ENCODE measurements at places on chromosomes 2 and 18.

DNA sequence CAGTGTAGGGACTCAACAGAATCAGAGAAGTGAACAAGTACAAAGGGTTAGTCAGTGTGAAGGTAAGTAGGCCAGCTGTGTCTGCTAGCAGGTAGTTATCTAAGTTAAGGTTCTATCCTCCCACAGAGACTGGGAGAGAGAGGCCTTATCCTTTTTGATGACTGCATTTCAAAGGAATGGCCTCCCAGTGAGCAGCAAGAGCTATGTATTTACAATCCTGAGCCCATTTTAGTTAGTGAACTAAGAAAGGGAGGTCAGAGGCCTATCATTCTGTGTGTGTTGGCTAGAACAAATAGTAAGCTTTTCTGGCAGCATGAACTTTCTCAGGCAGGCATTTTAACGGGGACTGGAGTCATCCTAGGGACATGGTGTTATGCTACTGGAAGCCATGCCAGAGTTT lies 182.9 kb downstream of the VWC2L start:
- DNase-seq: no peak

- no peak for DNase-seq
Observed at GRCh38 chr2:111912547-111912946, 14.1 kb downstream of the MERTK start.

DNA sequence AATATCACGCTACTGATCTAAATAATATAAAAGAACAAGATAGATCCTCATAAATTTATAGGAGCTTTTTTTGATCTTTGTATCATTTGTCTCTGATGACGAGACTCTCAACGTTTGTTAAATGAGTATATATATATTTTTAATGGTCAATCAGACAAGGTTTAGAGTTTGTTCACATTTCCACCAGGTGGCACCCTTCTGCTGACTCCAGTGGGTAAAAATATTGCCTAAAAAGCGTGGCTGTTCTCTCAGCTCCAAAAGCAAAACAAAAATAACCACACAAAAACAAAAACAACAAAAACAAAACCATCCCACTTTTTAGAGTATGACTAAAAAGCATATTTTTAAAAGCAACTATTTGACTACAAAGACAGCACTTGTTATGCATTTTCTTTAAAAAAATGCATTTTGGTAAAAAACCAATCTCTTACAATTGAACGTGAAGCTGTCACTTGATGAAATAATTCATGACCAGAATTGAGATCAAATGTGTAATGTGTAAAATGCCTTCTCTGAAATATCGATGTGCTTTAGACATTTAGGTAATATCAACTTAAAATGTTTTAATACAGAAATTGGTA lies 723.2 kb downstream of the DPP10 start:
- no peak for DNase-seq

DNA sequence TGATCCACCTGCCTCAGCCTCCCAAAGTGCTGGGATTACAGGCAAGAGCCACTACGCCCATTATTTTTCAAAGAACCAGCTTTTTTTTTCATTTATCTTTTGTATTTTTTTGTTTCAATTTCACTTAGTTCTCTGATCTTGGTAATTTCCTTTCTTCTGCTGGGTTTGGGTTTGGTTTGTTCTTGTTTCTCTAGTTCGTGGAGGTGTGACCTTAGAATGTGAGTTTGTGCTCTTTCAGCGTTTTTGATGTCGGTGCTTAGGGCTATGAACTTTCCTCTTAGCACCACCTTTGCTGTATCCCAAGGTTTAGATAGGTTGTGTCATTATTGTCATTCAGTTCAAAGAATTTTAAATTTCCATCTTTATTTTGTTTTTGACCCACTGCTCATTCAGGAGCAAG lies 86.7 kb upstream of the MSTN start:
- no peak for DNase-seq

- DNase-seq: no peak
Observed at GRCh38 chr2:45902781-45903375, 251.4 kb downstream of the PRKCE start.

- no peak for DNase-seq
Observed at GRCh38 chr2:119004602-119005001, 62.6 kb downstream of the MARCO start.

DNA sequence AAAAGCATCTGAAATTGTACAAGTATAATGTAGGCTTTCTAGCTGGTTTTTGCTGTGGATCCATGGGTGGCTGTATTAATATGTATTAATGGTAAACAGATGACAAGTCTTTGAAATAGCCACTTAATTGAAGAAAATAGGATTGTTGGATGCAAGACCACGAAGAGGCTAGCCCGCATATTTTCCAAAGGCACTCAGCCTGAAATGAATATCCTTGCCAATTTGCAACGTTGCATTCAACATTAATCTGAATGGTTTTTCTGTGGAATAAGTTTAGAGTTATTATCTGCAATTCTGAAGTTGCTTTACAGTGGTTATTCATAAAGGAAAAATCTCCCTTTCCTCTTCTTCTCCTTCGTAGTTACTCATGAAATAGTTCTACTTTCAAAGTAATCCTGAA lies 86.2 kb upstream of the SPATS2L start:
- DNase-seq: no peak

GRCh38 chr2:147945660-147946059 lies 74.9 kb downstream of the ORC4 start:
- no peak for DNase-seq

DNA sequence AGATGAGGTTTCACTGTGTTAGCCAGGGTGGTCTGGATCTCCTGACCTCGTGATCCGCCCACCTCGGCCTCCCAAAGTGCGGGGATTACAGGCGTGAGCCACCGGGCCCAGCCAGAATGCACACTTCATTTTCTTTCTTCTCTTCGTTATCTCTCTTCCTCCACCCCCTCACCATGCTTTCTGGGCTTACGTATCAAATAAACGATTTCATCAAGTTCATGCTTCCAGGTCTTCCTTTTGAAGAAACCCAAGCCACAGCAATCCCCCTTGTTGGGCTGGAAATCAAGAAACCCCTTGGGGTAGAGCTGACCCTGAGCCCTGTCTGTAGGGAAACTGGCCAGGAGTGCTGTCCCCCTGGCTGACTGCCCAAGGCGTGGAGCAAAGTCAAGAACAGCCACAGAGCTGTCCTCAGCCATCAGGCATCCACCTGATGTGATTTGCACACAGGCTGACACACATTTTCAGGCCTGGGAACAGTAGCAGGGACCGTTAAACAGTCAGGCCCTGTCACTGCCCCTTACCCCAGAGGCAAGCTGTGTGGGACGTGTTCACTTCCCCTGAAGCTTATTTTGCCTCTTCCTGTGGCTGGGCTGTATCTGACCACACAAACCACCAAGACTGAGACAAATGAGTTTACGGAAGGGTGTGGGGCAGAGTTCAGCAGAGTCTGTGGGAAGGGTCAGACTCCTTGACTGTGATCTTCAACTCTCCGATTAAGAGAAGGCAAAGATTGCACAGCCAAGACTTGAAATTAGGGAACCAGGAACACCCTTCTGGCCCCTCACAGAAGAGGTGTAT lies 15.1 kb upstream of the NMUR1 start:
- no peak for DNase-seq

DNA sequence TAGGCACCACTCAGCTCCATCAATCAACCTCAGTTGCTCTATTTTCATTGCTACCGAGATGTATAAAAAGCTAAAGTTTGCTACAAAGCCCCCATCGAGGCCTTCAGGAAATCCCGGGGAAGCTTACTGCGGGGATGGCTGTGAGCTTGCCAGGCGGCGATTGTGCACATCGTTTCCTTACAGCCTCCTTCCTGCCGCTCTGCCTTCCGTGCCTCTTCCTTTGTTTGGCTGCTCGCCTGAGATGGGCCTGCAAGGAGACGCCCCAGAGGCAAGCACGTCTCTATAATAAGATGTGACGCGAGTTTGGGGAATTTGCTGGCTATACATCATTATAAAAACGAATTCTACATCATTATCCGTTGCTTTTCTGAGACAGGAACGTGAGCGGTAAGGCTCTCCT lies 41.6 kb downstream of the DHRS9 start:
- DNase-seq: no peak

DNA sequence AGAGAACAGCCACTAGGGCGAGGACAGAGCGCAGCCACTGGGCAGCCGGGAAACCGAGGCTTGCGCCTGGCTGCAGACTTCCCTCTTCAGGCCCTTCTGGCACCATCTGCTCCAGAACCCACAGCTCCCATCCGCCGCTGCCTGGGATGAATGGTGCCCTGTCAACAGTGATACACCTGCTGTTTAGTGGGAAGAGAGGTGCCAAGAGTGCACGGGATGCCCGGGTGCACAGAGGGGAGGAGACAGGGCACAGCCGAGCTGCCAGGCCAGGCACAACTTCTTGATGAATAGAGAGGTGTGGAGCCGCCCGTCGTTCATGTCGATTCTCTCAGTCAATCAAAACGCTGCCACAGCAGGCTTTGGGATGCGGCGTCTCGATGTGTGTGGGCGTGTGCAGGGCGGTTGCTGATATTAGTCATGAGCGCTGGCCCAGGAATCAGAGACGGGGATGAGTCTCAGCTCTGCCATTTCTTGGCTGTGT lies 39.5 kb downstream of the RRM2 start:
- no peak for DNase-seq

DNA sequence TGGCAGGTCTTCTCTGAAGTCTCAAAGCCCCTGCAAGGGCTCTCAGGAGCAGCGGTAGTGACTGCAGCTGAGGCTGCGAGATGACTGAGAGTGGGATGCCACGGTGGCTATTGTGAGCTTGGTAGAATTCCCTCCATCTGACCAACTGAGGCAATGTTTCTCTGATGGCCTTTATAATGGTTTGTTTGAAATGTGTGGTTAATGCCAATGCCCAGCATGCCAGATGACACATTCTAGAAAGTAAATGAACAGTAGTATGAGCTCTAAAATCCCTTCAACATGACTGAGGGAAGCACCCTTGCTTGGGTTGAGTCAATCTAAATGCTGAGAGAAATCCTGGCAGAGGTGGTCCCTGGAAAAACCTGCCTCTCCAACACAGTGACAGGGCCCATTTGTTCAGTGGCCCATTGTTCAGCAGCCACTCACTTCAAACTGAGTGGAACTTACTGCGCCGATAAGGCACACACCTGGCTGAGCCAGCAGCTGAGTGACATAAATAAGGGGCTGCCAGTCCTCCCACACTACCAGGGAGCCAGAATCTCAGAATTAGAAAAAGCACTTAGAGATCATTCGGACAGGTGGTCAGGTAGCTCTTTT lies 31.7 kb downstream of the SULT1C2 start:
- DNase-seq: no peak

GRCh38 chr2:219663116-219663762 lies 35.8 kb downstream of the SLC4A3 start:
- DNase-seq: no peak

DNA sequence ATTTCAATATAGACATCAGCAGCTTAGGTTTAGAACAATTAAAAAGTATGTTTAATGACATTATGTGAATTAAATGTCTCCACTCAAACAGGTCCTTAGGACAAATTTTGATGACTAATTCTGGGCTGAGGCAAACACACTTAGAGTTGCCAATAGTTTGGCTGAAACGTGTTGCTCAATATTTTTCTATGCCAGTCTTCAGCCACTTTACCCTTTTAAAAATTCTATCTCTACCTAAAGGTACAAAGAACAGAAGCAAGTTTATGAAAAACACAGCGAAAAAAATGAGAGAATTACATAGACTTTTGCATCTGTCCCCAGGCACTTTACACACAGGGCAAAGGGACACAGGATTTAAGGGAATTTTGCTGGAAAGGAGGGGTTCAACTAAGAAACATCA lies 4.5 kb downstream of the IDH1 start:
- DNase-seq: no peak

DNA sequence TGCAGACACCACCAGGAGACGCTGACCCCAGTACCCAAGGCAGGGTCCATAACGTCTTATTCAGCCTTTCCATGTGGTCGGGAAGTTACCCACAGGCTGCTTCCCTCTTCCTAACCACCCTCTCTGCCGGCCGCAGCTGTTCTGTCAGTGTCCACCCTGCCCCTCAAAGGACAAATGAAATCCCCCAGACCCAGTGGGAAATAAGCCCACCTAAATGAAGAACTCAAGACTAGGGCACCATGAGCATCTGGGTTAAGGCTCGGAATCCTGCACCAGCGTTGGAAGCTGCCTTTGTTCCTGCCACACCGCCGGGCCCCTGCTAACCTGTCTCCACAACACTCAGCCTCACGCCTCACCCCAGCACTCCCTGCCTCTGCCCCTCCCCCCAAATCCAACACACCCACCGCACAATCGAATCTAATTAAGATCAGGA lies 21.7 kb downstream of the BCL11A start:
- DNase-seq: no peak
